Kidney glomerular epithelial cell (primary cell): ENCODE measurements at places on chromosomes 4 and X.

GRCh38 chr4:185718578-185719499, 93.2 kb downstream of the SORBS2 start:
- DNase-seq, result peak; percentile 89

GRCh38 chr4:40848940-40849339, 99.2 kb downstream of the NSUN7 start:
- DNase-seq, result no peak

GRCh38 chr4:121989715-121990114, 37.9 kb upstream of the TRPC3 start:
- no peak for DNase-seq

DNA sequence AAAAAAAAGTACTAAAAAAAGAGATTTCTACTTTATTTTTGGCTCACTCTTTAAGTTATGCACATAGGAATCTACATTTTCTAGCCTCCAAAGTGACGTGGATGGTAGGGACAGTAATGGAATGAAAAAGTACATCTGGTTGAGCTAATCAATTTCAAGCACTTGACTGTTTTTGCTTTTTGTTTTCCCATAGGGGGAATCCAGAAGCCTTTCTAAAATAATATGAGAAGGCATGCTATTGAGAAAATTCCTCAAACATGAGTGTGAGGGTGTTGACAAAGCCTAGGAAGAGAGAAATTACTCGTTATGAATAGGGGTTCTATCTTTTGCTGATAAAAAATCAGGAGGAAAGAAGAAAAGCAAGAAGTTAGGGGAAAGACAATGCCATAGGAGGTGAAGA, 242.5 kb upstream of the PUDP start:
- no peak for DNase-seq

GRCh38 chr4:76969495-76969894, 19.9 kb downstream of the SEPTIN11 start:
- DNase-seq, result no peak

DNA sequence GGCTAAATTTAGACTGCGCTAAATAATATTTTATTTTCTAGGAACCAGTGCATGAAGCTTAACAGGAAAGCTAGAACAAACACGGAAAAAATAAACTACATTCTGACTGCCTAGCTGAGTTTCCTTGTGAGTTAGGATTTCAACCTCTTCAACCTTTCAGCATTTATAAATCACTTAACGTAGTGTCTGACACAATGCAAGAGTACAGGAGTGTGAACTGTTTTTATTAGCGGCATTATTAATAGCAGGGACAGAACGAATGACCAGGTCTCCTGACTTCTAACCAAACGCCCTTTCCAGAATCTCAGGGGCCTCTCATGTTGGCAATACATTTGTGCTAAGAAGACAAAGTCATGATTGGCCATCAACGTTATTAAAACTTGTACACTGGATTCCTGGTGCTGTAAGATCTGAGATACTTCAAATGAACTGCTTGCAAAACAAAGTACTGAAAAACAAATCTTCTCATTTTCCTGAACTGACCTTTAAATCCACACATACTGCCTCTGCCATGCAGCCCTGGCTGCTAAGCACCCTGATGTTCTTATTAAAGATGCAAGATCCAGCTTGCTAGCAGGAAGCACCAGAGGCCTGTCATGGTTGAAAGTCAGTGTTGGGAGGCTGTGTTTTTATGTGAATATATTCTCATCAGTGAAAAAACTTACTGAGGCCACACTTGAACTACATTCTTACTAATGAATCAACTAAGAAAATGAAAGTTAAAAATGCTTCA, 380.4 kb upstream of the CPEB2 start:
- no peak for DNase-seq

DNA sequence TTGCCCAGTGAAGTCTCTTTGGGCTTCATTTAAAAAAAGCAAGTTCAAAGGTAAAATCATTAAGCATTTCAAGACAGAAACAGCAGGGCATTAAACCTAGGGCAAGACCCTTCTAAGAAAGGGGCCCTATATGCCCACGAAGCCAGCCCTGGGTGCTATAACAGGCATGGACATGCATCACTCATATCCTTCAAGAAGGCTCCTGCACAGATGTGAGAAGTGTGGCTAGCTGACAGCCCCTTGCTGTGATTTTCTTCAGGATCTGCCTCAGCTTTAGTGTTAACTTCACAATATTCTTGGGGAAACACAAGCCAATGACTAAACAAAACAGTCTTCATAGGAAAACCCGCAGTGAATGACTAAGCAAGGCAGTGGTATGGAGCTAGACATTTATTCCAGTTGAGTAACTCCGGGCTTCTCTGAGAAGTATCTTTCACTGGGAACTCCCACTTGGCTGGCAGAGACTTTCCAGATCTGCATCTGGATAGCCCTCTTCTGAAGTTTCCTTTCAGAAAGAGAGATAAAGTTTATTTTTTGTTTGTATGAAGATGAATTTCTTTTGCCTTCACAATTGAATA, 11.9 kb upstream of the MAOA start:
- peak; percentile 50 for DNase-seq

GRCh38 chrX:17425136-17425535, 50.1 kb downstream of the NHS start:
- DNase-seq, result no peak

- DNase-seq, result no peak
Measured at GRCh38 chr4:111837761-111838160, 307.5 kb upstream of the FAM241A start.
